ENCODE measurements at places on chromosomes 1 and 21.

DNA sequence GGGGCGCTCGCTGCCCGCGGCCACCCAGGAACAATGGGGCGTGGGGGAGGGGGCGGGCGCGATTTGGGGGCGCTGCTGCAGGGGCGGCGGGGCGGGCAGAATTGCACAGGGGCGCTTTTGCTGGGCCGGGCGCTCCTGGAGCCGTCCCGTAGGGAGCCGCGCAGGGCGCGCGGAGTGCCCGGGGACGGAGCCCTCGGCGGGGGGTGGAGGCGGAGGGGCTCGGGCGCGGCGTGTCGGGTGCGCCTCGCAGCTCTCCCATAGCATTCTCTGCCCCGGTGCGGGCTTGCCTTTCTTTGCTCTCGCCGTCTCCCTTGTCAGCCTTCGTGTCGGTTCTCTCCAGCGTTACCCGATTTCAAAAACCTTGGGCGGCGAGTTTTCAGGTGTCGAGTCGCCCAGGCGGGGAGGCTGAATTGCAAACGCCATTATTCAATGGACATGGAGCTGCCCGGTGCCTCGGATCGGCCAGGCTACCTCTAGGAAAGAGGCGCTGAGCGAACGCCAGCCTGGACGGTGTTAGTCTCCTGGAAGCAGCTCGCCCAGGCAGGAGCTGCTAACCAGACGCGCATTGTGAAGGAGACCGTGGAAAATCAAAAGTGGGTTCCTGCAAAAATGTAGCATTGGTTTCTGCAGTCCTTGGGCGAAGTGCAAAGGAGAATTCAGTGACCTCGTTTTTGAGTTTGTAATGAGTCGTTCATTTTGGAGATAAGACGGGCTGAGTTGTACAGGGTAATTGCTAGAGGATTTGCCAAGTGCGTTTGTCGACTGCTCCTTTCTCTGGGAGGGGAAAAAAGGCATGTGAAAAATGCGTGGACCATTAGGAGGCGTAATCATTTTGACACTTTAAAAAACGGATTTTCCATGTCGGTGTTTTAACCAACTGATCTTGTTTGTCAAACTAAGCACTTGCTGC, 626 bp downstream of the CXADR start:
- peak; percentile 30 for DNase-seq

DNA sequence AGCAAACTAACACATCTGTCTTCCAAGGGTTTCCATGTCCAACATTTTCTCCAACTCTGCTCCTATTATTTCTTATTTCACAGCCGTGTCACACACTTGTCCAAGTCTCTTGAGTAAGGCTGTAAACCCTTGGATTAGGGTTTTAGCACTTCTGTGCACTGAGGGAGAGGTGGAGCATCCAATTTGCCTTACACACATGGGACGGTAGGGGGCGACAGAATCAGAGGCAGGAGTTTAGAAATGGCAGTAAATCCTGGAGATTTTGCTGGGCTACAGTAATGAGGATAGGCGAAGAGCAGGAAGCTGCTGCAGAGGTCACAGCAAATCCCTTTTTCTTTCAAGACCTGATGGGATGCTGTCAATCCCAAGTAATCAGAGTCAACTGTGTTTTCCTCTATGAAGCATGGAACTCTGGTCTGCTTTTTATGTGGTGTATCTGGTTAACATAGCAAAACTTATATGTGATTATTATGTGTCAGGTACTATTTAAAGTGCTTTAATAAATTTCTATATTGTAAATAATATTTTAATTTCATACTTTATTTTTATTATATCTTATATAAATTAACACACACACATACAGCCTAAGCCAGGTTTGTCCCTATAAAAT, 15.4 kb upstream of the LCE5A start:
- no peak for DNase-seq

DNA sequence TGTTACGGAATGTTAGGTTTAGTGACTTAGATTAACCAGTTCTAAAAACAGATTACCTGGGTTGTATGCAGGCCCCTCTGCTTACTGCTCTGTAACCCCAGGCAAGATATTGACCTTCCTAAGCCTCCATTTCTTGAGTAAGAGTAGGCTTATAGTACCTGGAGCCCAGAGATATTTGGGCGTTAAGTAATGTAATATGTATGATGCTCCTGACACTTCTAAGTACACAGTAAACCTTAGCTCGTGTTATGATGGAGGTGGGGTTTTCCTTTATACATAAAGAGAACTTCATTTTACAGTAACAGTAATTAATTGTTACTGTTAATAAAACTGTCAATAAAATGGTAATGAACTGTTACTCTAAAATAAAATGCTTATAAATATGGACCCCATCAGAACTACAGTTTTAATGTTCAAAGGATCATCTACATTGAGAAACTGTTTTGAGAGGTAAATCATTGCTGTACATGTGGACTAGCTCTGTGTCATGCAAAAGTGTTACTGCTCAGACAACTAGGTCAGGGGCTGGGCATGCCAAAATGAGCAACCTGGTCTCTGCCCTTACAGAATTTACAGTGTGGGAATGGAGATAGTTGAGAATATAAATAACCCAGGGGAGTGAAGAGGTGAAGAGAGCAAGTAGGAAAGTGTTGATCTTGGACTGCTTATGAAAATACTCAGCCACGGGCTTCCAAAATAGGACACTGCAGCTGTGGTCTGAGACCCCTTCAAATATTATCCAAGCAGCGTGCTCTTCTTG, 26.6 kb downstream of the LRRC8C start:
- no peak for DNase-seq

GRCh38 chr1:75745276-75745675, 20.8 kb downstream of the ACADM start:
- DNase-seq = no peak

- no peak for DNase-seq
Measured at GRCh38 chr1:9424261-9424660, 115.0 kb upstream of the SLC25A33 start.

GRCh38 chr1:65260851-65261473, 48.4 kb upstream of the DNAJC6 start:
- DNase-seq = no peak

DNA sequence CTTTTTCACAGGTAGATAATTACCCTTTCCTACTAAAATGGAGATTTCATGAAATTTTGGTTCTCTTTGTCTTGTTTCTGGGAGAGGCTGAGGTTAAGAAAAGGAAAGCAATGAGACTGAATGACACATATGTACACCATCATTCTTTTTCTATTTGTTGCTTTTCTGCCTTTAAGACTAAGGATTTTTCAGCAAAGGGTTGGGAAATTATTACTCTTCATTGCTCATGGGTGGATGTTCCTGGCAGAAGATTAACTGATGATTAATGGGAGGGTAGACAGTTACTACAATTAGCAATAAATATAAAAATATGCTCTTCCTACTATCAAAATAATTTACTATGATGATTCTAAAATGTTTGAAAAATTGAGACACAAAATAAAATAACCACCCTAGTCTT, 316.5 kb upstream of the USP24 start:
- no peak for DNase-seq

GRCh38 chr1:241356187-241356518, 852 bp downstream of the RGS7 start:
- DNase-seq = no peak

Data from activated naive CD4-positive, alpha-beta T cell treated with anti-CD3 and anti-CD28 coated beads, Interleukin-2, amount 50 U/mL, for 72 hours (primary cell).